Liver (tissue), 10 donors: ENCODE measurements at places on chromosomes 7 and 10.

DNA sequence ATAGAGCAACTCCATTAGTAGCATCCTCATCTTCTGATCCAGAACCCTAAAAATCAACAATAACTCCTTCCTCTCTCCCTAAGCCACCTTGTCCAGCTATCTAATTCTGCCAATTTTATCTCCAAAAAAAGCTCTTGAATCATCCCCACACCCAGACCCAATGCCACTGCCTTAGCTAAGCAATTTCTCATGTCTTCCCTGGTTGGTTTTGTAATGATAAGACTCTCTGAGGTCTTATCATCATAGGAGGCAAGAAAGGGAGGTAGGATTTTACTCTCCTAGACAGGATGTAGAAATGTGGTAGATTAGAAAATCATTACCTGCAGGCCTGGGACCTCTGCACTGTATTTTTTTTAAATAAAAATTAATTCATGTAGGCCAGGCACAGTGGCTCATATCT is 283.5 kb upstream of the NEBL start:
- DNase-seq, result no peak

DNA sequence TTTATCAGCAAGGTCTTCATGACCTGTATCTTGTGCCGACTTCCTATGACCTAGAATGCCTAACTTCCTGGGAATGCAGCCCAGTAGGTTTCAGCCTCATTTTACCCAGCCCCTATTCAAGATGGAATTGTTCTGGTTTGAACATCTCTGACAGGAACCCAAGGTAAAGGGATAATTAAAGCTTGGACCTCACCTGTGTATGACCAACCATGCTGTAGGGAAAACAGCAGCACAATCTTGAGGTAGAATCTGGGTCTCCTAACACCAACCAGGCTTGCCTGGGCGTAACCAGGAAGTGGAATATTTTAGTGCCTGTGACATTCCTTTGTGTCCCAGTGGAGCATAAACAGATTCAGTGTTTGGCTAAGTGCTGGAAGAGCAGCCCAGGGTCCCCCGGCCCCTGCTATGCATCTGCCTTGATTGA is 94.1 kb downstream of the PFKFB3 start:
- DNase-seq, result no peak

DNA sequence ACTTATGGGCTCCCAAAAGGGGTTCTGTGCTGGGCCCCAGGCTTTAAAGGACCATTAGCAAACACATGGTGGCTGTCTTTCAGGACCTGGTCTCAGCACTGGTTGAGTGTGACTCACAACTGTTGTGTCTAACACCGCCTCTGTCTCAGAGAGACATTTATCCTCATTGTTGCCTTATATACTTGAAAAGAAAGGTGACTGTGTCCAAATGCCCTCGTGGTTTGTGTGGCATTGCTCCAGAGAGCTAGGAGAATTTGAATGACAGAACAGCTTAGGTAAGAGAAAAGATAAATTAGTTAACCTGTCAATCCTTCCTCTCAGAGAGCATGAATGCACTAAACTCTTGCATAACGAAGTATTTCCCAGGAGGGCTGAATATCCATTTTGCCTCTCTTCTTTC is 14.5 kb upstream of the FAM13C start:
- DNase-seq, result no peak

- DNase-seq, result no peak
Measured at GRCh38 chr7:140458916-140459315, 20.4 kb downstream of the MKRN1 start.

DNA sequence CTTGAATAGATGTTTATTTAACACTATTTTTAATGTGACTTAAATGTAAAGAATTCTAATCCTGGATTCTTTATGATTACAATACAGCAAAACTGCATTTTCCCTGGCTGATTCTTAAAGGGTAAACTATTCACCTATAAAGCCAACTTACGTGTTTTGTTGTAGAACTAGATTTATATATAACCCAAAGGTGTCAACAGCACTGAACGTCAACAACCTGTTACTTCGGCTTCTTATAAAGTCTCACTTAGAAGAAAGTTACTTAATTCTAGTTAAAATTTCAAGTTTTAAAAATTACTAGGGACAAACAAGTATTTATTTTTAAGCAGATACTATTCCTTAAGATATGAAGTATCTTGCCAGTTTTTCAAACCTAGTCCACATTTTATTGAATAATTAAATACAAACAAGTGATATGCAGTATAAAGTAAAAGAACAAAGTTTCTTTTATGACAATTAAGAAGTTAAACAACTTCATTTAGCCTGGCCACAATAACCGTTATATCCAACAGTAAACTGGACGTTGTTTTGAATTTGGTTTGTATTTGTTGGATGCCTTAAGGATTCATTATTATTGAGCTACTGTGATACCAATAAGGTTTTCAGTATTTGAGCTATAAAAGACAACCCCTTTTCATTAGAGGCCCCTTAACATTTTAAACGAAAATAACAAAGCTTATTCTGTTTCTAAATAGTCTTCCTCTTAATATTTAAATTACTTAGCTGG is 83.1 kb downstream of the SNX10 start:
- no peak for DNase-seq

GRCh38 chr10:660413-660969 is 29.0 kb downstream of the DIP2C start:
- DNase-seq, result no peak

DNA sequence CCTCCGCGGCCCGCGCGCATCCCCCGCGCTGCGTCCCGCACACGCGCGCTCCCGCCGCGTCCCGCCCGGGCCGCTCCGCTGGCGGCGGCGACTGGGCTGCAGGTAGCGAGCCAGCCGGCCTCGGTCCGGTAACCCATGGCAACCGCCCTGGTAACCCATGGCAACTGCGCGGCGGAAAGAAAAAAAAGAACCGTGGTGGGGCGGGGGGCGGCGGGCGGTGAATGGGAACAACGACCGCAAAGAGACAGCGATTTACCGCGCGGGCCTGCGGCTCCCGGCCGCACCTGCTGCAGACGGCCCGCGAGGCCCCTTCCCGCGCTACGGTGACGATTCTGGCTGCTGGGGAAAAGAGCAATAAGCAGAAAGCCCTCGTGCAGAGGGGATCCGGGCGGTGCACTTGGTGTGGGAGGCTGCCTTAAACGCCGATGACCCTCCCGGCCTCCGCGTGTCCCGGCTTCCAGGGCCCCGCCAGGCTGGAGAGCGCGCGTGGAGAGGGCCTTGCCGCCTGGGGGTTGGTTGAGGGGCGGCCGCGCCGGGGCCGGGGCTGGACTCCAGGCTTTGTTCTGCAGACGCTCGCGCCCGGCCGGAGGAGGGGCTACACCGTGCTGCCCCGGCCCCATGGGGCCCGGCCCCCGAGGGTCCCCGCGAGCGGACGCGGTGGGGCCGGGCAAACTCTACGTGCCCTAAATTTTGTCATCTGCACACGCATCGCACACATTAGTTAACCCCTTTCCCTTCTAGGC is 84.7 kb downstream of the SNX10 start:
- peak; percentile 66 for DNase-seq

- DNase-seq, result no peak
Measured at GRCh38 chr7:276230-276835, 13.6 kb upstream of the FOXL3 start.

DNA sequence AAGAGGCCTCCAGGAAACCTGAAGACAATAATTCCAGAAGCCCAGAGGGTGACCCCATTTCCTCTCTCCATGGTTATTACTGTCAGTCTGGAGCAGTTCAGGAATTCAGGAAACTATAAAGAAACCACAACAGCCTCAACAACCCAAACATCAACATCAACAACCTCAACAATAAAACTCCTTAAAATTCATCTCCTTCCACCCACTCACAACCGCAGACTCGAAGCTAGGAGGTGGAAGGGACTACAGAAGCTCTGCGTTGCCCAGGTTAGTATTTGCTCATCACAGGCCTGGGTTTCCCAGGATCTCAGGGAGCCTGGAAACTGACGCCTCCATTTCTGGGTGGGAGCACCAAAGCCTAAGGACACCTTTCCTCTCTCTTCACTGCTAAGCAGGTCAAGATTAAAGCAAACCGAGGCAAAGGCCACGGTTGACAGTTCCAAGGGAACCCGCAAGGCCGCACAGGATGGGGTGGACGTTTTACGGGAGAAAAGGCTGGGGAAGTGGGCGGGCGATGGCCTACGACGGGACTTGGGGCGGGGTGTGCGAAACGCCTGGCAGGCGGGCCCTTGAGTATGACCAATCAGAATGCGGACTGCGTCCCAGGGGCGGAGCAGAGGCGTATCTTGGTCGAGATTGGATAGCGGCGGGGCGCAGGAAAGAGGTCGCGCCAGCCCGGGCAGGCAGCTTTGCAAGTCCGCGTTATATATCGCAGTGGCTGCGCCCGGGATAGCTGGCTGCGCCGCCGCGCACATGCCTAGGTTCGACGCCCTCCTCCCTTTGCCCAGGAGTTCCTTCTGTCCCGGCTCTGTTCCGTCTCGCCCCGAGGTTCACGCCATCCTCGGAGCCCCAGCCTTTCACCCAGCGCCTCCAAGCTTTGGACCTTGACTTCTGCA is at the start of gene ELOVL3:
ELOVL3 (plus strand) TSS at position 654 of the 896 bp plus-strand sequence. CDS start 250 bp downstream, outside the sequence.
- DNase-seq, result peak; percentile 85

DNA sequence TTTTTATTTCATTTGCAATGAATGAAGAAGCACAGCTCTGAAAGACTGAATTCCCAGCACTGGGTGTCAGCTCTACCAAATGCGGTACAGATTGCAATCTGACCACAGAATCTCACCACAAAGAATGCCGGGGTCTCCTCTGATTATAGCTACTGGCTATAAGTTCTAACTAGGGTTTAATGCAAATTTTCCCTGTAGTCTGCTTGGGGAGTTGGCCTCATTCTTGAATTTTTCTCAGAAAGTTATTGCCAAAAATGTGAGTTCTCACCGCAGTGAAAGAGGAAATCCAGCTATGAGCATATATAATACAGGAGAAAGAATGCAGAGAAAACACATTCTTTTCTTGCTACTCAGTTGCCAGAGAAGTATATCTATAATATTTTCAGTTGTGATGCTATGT is 1255.7 kb upstream of the LRRTM3 start:
- no peak for DNase-seq

GRCh38 chr10:124573726-124574455 is 112.3 kb downstream of the LHPP start:
- no peak for DNase-seq

DNA sequence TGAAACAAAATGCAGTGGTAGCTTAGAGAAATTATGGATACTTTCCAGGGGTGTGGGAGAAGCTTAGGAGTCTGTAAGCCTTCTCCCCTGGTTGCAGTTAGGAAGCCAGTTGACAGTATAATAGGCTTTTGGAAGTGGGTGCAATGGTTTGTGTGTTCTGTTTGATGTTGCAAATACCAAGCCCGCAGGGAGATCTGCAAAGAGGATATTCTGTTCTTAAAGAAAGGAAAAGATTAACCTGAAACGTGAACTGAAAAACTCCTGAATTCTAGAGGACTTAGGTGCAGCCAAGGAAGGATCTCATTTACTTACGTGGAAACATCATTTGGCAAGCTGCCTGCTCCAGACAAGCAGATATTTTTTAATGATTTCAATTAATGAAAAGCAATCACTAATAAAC is 496.6 kb downstream of the AUTS2 start:
- DNase-seq, result no peak

GRCh38 chr7:17118412-17118811 is 180.0 kb upstream of the AHR start:
- no peak for DNase-seq

- DNase-seq, result peak; percentile 72
Measured at GRCh38 chr7:7183061-7183837, 905 bp downstream of the C1GALT1 start.

- DNase-seq, result no peak
Measured at GRCh38 chr10:18455086-18455884, 196.1 kb downstream of the NSUN6 start.

- no peak for DNase-seq
Measured at GRCh38 chr7:158353606-158354570, 233.7 kb downstream of the PTPRN2 start.

DNA sequence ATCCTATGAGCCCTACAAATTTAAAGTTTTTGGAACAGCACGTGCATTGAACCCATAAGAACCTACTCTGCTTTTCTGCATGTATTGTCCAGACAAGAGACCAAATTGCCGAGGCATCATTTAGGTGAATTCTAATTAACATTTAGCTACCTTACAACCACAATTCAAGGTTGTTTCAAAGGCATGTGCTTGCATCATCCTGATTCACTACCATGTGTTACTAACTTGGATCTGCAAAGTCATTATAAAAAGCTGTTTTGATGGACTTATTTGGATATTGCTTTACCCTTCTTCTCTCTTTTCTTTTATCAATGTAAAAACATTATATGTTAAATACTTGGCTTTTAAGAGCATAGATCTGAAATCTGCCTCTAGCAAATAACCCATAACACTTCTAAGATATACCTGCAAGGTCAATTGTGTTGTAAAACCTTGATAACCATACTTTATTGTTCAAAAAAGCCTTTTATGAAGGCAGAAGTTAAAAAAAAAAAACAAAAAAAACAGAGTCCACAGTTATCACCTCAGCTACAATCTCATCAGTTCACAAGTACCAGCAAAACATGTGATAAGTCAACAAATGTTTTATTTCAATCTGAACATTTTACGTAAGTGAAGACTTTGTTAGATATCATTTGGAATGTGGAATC is 51.9 kb downstream of the CFTR start:
- DNase-seq, result no peak

- DNase-seq, result no peak
Measured at GRCh38 chr7:4190010-4190981, 491.8 kb upstream of the FOXK1 start.

- no peak for DNase-seq
Measured at GRCh38 chr7:24825931-24826661, 68.8 kb upstream of the GSDME start.

DNA sequence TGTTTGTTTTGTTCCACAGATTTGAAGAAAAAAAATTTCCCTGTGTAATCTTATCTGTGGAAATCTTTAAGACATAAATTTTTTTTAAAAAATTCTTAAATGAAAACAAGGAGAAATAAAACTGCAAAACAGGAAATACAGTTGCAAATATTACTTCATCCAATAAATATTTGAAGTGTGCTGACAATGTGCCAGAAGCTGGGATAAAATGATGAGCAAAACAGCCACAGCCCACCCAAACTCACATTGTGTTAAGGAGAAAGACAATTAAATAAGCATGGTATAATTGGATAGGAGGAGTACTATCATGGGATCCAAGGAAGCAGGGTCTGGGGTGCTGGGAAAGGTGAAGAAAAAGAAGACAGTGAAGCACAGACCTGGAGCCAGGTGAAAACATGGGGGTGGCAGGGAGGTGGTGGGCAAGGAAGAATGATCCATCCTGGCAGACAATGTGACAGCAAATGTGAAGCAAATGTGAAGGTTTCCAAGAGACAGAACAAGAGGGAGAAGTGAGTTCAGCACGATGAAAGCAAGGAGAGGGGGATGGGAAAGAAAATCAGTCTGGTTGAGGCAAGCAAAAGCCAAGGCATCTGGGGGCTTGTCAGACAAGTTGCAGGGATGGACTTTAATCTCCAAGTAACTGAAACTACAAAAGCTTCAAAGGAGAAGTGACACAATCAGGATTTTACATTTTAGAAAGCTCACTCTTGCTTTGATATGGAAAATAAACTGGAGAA is 135.9 kb downstream of the HIBADH start:
- no peak for DNase-seq
